ENCODE measurements at places on chromosomes 5 and 9.

GRCh38 chr5:158746979-158747378 is 352.7 kb downstream of the EBF1 start:
- DNase-seq = no peak

GRCh38 chr5:123112196-123112595 is 23.2 kb downstream of the PRDM6 start:
- DNase-seq = no peak

GRCh38 chr9:121372239-121373010 is 2.4 kb upstream of the STOM start:
- no peak for DNase-seq

- DNase-seq = no peak
Measured at GRCh38 chr5:53481159-53481886, 894 bp downstream of the FST start.

DNA sequence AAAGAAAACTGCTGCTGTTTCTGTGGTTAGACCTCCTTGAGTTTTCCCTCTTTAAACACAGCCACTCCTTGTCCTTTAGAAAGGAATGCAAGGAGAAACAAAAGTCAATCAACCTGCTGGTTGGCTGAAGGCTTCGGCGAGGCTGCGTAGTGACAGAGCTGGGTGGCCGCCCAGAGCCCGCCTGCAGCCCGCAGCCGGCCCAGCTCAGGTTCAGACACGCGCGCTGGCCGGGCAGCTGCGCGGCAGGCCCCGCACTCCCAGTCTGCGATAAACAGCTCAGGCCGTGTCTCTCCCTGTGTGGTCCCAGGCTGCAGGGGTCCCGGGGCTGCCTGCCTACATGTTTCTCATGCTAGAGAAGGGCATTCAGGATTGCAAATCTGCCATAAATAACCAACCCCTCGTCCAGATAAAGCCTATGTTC is 115.4 kb downstream of the HSD17B3 start:
- DNase-seq = no peak
